GM19239 (cell line): ENCODE measurements at places on chromosomes 1 and 21.

- no peak for DNase-seq
Observed at GRCh38 chr1:115377411-115377810, 39.4 kb upstream of the NGF start.

DNA sequence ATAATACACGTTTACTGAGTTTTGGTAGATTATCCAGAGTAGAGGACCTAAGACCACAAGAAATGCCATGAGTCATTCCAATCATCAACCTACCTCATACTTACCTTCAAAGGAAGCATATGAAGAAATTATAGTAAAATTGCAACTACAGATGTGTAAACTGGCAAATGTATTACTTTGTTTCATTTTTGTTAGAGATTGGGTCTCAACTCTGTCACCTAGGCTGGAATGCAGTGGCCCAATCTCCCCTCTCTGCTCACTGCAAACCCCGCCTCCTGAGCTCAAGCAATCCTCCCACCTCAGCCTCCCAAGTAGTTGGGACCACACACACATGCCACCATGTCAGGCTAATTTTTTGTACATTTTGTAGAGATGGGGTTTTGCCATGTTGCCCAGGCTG is 5.2 kb downstream of the TMCO1 start:
- DNase-seq = no peak

DNA sequence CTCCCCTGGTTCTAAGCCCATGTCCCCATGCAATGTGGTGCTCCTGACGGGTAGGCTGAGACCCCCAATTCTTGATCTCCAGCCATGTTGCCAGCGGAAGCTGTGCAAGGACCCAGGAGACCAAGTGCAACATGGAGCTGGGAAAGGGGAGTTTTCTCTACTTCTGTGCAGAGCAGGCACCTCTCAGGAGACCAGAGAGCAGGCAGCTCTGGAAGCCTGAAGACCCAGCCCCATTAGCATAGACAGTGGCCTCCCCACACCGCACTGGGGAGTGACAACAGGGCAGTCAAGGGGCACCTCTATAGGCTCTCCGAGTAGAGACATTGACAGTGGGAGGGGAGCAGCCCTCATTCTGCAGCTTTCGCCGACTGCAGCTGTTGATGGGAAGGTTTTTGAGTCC is 410.2 kb downstream of the MATN1 start:
- no peak for DNase-seq

- DNase-seq = no peak
Observed at GRCh38 chr1:165795894-165796293, 27.2 kb upstream of the TMCO1 start.

GRCh38 chr1:30743584-30744059 is 14.0 kb downstream of the LAPTM5 start:
- peak; percentile 78 for DNase-seq

DNA sequence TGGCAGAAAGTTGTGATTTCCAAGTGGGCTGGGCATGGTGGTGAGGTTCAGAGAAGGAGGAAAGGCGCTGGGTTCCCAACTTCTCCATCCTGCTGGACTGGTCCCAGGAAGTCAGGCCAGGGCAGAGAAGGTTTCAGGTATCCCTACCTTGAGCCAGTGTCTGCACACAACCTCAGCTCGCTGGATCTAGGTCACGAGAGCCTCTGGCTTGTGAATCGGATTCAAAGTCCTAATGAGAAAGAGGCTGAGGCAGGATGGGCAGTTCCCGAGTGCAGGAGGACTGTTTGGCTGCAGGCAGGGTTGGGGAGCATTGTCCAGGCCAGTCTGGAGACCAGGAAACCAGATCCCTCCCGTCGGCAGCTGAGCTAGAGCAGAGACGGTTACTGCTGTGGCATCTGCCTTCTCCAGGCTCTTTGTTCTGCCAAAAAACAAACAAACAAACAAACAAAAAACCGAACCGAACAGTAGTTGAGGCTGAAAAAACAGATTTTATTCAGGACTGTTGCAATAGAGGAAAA is 19.5 kb upstream of the IGSF21 start:
- no peak for DNase-seq

- DNase-seq = peak; percentile 87
Observed at GRCh38 chr1:7770997-7771822, at the start of gene VAMP3. TSS of gene VAMP3 (plus strand) at chr1:7771296. CDS start at chr1:7771384, 88 bp downstream.
